ENCODE measurements at places on chromosomes 16 and 17.

DNA sequence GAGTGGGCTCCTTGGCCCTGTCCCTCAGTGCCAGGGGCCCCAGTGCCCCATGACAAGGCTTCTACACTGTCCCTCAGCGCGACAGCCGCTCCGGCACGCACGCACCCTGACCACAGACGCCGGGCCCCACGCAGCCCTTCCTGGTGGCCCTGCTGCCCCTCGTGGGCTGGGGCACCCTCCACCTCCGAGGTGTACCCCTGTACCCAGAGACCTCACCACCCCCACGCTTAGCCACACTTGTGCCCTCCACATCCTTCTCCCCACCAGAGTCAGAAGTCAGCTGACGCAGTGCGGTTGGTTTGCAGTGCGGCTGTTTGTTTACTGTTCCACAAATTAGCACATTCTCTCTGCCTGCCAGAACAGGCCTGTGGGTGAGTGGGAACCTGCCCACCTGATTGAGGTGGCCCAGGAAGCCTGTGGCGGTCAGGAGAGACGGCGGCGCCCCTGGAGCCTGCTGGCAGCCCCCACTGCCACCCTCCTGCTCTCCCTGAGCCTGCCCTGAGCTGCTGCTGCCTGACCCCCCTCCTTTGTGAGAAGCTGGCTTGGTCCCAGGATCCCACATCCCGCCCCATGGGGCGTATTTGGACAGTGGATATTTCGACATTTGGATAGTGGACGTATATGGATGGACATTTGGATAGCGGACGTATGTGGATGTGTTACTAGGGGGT is 38.0 kb upstream of the CDH15 start:
- no peak for DNase-seq

DNA sequence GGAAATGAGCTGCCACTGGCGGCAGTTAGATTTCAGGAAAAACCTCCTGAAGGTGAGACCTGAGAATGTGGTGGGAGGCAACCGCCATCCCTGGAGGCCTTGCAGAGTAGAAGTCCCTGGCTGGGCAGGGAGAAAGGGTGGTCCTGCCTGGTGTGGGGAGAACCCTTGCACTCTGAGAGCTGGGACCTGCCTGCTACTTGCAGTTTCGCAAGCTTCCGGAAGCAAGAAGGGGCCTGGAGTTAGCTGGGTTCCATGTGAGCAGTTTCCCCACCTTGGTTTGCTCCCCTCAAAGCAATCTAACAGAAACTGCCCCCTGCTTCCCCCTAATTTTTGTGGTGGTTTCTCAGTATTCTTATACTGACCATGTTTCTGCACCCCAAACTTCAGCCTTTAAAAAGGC is 6.5 kb downstream of the ZNF629 start:
- DNase-seq = no peak

DNA sequence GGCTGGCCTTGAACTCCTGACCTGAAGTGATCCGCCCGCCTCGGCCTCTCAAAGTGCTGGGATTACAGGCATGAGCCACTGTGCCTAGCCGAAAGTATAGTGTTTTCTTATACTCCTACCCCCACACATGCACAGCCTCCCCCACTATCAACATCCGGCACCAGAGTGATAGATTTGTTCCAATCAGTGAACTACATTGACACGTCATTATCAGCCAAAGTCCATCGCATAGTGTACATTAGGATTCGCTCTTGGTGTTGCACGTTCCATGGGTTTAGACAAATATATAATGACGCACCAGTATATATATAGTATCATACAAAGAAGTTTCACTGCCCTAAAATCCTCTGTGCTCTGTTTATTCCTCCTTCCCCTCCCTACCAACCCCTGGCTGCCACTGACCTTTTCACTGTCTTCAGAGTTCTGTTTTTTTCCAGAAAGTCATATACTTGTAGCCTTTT is 11.9 kb upstream of the TM4SF5 start:
- no peak for DNase-seq

DNA sequence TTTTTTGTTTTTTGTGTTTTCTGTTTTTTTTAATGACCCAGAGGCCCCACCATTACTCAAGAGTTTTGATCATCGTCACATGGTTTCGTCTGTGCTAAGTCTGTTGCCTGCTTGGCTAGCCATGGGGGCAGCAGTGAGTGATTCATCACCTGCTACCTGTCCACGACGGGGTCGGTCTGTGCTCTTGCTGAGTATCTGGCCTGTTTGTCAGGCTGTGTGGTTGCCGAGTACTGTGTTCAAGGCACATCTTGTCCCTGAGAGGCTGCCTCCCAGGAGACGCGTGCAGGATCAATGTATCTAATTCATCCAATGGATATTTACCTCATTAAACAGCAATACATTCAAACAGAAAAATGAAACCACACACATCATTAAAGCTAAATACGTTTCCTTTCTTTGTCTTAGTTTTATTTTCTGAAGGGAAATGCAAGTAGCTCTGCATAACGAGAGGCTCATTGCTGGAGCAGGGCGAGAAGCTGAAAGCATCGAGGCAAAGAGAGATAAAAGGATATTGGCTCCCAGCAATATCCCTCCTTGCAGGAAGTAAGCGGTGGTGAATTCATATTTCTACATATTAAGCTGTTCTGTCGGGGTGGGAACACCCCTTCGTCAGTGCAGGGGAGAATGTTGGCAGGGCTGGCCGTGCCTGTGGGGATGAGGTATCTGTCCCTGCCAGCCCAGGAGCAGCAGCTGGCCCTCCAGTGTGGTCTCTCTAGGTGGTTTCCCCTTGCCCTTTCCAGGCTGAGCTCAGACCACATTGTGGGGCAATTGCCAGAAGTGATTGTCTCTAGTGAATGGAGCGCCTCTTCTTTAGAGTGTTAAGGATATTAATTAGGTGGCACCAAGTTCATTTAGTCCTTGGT is 166.2 kb upstream of the ASIC2 start:
- peak; percentile 33 for DNase-seq

DNA sequence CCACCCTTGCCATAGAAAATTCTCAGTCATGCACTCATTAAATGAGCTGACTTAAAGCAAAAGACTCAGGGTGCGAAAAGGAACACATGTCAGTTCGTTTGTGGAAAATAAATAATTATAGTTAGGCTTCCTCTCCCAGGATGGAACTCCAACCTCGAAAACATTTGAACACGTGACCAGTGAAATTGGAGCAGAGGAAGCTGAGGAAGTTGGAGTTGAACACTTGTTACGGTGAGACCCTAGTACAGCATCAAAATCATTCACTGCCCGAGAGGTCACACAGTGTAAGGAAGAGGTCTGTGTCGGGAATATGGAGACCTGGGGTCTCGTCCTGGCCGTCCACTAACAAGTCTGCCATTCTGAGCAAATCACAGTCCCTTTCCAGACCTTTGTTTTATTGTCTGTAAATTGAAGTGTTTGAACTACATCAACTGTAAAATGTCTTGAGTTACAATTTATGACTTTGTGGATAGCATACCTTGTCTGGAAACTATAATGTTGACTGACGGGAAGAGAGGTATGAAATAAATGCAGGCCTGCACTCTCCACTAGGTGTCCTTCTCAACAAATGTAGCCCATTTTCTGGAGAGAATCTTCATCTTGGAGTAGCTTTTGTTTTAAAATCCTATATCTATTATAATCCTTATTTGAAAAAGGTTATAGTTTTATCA is 7.7 kb downstream of the PSMD7 start:
- peak; percentile 34 for DNase-seq

- DNase-seq = no peak
These were observed 5.1 kb downstream of the KRT17 start for GRCh38 chr17:41619036-41619926.

DNA sequence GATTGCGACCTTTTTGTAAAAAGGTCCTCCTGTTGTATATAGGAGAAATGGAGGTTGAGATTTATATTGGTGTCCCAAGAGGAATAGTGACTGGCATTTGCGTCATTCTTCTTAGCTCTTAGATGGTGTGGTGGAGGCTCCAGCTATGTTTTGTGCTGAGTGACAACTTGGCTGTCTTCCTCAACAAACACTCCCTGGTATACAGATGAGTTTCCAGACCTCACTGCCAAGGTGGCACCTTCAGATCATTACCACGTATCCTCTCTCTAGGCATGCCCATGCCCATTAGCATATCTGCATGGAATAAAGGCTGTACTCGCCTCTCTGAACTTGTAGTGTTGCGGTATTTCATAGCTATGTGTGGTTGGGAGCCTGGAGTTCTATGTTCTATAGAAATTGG is 120.0 kb downstream of the MAP2K4 start:
- DNase-seq = no peak

GRCh38 chr17:8175795-8176196 is 384 bp downstream of the TMEM107 start:
- no peak for DNase-seq

DNA sequence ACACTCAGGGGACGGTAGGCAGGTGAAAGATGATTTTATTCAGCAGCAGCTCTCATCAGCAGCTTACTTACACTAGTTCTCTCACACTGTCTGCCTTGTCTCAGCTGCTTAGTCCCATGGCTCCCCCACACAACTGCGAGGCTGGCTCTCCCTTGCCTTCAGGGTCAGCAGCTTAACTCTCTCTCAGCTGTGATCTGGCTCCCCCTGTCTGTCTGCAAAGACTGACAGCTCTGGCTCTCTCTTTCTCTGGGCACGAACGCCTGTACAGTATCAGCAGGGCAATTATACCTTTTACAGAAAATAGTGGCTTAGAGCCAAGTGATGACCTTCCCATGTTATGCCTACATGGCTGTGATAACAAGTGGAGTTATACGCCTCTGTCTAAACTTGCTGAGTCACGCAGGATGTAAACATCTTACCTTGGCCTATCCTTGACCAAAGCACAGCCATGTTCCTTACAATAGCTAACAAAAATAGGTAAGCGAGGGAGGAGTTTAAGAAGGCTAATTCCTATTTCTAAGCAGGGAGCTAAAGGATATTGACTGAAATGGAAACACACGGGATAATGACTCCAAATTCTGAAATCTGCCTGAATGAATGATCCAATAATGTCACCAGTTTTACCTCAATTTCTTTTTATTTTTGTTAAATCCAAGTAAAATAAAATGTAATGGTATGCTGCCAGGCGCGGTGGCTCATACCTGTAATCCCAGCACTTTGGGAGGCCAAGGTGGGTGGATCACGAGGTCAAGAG is 1.1 kb upstream of the NDUFAB1 start:
- peak; percentile 26 for DNase-seq

DNA sequence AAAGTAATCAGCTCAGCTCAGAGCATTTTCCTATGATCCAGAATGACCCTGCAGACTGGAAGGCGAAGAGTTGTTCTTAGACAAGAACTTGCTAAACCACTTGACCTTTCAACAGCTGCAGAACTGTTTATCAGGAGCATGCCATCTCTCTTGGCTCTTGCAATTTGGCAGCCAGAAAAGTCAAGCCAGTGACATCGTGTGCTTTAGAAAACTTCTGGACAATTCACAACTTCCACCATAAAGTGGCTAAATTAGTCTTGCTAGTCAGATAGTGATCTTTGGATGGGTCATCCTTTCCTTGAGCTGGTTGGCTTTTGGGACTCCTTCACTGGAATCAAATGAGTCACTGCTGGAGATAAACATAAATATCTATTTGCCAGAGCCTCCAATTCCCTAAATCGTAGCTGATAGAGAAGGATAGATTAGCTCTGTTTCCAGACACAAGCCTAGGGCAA is 146.5 kb downstream of the MAP2K6 start:
- DNase-seq = no peak

GRCh38 chr16:8849411-8850011 is 19.3 kb downstream of the CARHSP1 start:
- no peak for DNase-seq

DNA sequence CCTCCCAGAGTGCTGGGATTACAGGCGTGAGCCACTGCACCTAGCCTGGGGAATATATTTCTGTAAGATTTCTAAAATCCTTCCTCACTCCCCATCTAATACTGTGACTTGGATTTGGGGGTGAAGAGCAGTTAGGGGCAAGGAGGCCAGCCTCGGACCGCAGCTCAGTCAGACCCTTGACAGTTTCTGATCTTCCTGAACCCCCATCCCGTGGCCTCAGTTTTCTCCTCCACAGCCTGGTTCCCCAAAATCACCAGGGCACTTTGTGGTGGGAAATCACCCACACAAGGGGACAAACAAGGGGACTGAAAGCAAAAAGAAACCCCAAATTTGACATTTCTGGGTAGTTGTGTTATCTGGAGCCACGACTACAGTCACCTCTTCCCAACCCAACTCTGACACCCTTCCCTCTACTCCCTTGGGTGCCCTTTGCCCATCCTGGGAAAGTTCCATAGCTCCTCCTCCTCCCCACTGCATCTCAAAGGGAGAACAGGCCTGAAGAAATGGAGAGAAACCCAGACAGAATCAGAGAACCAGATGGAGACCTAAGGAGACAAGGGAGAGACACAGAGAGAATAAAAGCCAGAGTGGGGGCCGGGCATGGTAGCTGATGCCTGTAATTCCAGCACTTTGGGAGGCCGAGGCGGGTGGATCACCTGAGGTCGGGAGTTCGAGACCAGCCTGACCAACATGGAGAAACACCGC is 2.8 kb upstream of the STAT5A start:
- DNase-seq = no peak

DNA sequence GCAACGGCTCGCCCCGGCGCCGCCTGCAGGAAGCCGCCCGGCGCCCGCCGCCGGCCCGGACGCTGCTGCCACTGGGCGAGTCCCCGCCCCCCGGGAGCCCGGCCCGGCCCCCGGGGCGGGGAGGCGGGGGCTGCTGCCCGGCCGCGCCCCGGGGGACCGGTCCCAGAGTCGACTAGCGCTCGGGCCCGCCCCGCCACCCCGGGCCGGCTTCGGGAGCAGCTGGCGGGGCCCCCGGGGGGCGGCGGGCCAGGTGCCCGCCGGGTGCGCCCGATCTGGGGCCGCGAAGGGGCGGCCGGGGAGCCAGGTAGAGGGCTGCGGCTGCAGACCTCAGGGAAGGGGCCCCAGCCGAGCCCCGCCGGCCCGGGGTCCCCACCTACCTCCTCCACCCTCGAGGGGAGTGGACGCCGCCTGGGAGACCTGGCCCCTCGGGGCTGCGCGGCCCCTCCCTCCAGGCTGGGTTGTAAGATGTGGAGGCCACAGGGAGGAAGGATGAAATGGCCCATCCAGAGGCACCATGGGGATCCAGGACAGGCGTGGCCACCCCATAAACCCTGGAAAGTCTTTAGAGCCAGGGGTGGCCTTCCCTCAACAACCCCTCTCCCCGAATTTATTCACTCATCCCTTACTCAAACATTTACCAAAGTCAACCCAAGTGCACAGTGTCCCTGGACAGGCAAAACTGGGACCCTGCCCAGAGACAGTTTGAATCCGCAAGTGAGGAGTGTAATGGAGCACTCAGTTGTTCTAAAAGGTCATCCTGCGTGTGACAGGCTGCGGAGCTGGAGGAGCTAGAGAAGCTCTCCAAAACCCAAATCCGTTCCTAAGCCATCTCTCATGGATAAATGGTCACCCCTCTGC is at the start of gene CDYL2:
CDYL2 (minus strand) TSS at position 73 of the 858 bp plus-strand sequence. CDS start 425 bp downstream, outside the sequence.
- DNase-seq = peak; percentile 83

DNA sequence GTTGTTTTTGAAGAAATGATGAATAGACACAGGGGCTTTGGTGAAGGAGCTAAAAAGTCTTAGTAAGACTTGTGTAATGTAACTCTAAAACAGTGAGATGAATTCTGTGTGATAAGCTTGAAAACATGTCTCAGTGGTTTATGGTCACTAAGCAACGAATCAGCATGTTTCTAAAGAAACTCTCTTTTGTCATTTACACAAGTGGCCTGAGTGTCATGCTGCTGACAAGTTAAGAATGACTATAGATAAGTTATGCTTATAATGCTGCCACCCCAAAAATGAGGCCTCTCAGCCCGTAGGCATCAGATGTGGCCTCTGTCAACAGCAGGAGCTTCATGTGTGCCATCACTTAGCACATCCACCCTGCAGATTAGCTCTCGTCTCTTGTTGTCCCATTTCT is 8.7 kb downstream of the COX10 start:
- DNase-seq = no peak

Measured in iPS-NIHi11 (cell line).